Activated CD4-positive, alpha-beta T cell treated with anti-CD3 and anti-CD28 coated beads, Interleukin-2, amount 50 U/mL, for 1 hour (primary cell): ENCODE measurements at places on chromosomes 3 and 15.

- no peak for DNase-seq
Measured at GRCh38 chr3:101811875-101812274, 32.9 kb downstream of the NXPE3 start.

- no peak for DNase-seq
Measured at GRCh38 chr3:126166009-126166408, 14.4 kb downstream of the ALDH1L1 start.

GRCh38 chr15:84057714-84058331 is 177.8 kb upstream of the GOLGA6L4 start:
- DNase-seq: no peak

DNA sequence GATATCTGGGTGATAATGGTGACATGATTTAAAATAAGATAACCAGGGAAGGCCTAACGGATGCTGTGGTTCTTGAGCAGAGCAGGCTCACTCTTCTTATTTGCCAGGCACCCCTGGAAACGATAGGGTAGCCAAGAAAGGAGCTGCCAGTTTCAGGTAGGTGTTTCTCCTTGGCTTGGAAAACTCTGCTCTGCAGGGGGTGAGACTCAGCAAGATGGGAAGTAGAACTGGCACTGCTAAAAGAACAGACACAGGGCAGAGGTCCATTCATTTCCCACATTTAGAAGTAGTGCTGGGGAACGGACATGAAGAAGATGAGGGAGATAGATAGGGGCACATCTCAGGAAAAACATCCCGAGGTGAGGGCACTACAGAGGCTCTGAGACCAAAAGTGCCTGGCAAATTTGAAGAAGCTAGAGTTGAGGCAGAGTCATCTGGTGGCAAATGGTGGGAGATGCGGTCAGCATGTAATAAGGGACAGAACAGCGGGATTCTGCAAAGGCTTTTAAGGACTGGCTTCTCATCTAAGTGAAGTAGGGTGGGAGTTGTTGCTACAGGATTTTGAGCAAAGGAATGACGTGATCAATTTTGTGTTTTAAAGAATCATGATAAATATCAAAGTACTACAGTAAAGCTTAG is 323.4 kb upstream of the PLSCR5 start:
- no peak for DNase-seq

- no peak for DNase-seq
Measured at GRCh38 chr3:193884027-193884426, 251.9 kb upstream of the HES1 start.

GRCh38 chr15:44129911-44130310 is 65.2 kb downstream of the FRMD5 start:
- no peak for DNase-seq

GRCh38 chr15:50977162-50977561 is 68.7 kb downstream of the AP4E1 start:
- DNase-seq: no peak

- no peak for DNase-seq
Measured at GRCh38 chr3:169342652-169343505, 320.6 kb downstream of the MECOM start.

DNA sequence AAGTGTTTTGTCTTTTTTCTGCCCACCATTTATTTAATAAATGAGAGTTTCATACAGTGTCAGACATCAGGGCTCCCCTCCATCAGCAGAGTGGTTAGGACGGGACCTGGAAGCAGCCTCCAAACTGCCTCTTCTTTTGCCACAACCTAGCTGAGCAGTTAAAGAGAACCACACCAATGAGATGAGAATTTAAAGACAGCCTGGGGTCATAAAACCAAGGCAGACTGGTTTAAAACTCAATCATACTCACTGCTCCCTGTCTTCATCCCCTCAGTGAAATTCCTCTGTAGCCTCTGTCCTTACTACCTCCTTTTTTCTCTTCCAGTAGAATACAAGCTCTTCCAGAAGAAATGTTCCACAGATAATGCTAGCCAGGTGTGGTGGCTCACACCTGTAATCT is 78.7 kb downstream of the WWTR1 start:
- DNase-seq: no peak

DNA sequence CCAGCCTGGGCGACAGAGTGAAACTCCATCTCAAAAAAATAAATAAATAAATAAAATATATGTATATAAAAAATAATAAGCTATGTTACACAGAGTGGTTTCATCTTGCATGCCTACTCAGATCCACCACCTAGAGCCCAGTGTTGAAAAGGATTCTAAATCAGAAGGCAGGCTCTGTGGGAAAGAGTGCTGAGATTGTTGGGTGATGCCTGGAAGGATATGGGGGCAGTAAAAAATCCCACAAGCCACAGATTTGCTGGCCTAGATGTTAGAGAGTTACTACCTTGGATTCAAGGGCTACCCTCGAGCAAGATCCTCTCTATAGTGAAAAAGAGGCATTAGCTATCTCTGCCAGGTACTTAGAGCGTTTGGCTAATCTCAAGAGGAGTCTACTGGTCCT is 144.3 kb downstream of the STAC start:
- DNase-seq: no peak

- no peak for DNase-seq
Measured at GRCh38 chr15:27783678-27784077, 315.4 kb downstream of the OCA2 start.

DNA sequence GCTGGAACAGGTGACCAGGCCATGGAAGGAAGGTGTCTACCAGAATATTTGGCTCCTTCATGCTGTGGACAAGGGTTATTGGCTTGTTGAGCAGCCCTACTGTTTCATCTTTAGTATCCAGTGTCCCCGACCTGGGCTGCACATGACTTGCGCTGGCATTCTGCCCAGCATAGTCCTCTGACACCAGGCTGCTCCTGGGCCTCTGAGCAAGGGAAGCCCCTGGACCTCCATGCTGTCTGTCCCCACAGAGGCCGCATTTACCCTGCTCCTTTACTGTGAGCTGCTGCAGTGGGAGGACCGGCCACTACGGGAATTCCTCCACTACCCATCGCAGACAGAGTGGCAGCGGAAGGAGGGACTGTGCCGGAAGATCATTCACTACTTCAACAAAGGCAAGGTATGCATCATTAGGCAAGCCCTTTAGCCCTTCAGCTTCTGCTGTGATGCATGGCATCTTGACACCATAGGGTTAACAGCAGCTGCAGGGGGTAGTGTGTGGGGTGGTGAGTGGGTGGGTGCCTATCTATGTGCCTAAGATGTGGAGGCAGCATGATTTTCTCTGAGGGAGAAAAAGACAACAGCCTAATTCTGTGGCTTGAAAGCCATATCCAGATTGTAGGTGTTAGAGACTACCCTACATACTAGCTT is 44.0 kb upstream of the MANF start:
- DNase-seq: no peak

DNA sequence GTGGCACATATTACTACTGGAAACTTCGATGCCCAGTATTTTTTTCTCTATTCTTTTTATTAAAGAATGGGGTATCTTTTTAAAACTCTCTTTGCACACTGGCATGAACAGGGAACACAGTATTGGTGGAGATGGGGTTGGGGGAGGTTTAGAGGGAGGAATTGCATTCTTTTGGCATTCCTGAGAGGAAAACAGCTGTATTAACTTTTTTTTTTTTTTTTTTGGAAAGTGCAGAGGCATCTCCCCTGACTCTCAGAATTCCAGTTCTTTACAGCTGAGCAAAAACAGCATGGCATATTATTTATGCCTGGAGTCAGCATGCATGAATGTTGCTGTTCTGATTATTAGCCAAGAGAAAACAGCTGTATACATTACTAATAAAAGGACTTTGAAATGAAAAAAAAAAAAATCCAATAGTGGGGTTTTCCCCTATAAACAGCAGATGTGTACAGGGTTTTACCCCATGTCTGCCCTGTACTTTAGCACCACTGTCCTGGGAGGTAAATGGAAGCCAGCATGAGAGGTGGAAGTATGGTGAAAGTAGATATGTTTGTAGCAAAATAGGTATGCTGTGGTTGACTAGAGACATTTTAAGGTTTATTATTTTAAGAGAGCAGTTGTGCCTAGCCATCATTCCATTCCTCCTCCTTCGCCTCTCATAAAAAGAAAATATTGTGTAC is 132.2 kb downstream of the FNDC3B start:
- DNase-seq: no peak

DNA sequence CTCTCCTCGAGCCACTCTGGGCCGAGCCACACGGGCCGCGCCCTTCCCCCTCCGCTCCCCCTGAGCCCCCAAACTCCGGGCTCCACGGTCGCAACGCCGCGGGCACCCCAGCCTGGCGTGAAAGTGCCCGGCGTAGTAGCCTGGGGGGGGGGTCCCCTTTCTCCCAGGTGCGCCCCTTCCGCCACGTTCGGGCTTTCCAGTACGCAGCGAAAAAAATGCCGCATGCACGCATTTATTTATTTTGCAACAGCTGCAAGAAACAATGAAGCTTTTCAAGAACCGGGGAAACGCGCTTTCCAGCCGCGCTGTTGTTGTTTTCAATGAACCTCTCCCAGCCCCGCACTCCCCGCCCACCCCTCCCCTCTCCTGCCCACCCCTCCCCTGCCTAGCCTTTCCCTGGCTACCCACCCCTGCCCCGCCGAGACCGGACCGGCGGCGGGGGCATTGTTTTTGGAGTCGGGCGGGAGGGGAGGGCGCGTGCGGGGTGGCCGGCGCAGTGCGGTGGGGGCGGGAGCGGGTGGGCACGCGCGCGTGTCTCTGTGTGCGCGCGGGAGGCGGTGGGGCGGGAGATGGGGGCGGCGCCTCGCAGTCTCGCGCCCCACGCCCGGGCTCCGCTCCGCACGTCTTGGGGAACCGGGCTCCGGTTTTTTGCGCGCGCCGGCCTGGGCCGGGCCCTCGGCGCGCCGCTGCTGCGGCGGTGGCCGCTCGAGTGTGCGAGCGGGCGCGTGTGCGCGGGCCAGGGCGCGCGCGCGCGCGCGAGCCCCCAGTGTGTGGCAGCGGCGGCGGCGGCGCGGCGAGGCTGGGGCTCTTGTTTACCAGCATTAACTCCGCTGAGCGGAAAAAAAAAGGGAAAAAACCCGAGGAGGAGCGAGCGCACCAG is at the start of gene IGF1R:
Gene IGF1R (plus strand): TSS at position 766 of the 880 bp plus-strand sequence. CDS start 1,043 bp downstream, outside the sequence.
- DNase-seq: peak; percentile 84

GRCh38 chr3:138417559-138417982 is 16.8 kb upstream of the ESYT3 start:
- DNase-seq: peak; percentile 52

GRCh38 chr3:29281344-29282241 is 722 bp downstream of the RBMS3 start:
- no peak for DNase-seq

GRCh38 chr3:179929091-179929529 is 107.6 kb downstream of the PEX5L start:
- peak; percentile 38 for DNase-seq

DNA sequence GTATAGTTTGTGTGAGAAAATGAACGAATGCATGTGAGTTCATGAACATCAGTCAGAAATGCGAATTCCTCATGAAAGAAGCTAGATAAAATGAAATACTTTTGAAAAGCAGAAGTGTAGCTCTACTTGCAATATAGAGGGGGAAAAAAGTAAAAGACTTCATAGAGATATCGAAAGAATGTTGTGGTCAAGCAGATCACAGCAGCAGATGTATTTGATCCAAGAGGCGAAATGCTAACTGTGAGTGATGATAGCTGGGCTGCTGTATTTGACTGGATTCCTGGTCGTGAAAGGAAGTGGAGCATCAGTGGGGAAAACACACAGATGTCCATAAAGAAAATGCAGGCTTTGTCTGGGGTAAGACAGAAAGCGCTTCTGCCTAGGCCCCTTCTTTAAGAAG is 112.4 kb downstream of the ADAMTSL3 start:
- no peak for DNase-seq

DNA sequence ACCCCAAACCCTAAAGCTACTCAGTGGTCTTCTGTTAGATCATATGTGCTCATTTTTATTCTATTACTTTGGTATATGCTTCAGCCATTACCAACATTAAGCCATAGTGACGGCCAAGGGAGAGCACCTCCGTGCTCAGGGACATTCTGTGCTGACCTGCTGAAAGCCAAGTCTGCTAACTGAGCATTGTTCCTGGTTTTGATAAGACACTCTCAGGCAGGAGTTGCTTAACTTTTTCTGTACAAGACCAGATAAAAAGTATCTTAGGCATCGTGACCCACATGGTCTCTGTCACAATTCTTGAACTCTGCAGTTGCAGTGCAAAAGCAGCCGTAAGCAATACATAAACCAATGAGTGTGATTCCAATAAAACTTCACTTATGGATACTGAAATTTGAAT is 100.6 kb downstream of the KLHL25 start:
- no peak for DNase-seq

DNA sequence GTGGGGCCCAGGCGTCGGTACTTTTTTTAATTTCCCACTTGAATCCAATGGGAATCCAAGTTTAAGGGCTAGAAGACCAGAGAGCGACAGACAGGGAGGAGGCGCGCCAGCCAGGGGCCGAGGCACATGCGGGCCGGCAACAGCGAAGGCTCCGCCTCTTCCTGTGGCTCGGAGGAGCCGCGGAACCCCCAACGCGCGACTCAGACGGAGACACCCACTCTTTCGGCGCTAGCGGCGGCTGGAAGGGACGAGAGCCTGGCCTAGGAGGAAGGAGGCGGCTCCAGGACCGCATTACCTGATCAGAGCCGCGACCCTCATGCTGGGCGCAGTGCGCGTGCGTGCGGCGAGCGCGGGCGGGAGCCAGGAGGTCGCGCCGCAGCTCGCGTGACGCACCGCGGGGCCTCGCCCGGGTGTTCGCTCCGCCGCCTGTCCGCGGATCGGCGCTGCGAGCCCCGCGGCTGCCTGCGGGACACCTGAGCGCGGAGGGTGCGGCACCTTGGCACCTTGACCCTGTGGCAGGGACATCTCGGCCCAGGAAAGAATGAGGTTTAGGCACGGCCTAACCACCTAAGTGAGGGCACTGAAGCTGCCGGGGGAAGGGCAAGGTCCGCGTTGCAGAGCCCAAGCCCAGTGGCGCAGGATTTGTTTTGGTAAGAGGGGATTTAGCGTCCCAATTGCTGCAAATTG is at the start of gene DPH6:
Gene DPH6 (minus strand): TSS at position 342 of the 687 bp plus-strand sequence. CDS start 24 bp downstream, at position 318.
- DNase-seq: peak; percentile 71

DNA sequence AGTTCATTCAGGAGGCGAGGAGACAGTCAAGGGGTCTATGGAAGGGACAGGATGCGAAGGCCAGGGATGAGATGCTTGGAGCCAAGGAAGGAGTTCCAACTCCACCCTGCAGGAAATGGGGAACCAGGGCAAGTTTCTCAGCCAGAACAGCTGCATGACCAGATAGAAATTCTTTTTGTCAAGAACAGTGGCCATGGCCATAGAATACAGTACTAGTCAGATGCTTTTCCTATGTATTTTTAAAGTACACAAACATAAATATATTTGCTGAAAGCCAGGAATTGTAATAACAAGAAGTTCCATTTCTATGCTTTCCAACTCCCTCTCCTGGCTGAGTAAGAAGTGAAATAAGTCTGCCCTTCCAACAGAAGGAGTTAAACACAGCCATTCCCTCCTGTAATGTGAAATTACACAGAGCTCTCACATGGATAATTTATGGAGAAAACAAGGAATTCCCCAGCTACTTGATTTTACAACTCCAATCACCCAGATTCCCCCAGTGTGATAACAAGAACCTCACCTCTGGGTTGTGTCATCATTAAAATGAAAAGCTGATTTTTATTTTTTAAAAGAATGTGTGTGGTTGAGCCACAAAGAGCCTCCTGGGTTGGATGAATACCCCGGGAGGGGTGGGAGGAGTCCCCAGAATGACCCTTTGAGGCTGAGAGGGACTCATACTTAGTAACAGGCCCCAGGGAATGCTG is 124.6 kb upstream of the ARHGEF3 start:
- DNase-seq: no peak
